ENCODE measurements at places on chromosomes 3 and 15.

GRCh38 chr3:171266740-171267073, 193.5 kb downstream of the TNIK start:
- no peak for DNase-seq

GRCh38 chr15:59339252-59339672, 33.4 kb downstream of the MYO1E start:
- DNase-seq = no peak

GRCh38 chr3:129645286-129645685, 38.8 kb upstream of the PLXND1 start:
- DNase-seq = no peak

DNA sequence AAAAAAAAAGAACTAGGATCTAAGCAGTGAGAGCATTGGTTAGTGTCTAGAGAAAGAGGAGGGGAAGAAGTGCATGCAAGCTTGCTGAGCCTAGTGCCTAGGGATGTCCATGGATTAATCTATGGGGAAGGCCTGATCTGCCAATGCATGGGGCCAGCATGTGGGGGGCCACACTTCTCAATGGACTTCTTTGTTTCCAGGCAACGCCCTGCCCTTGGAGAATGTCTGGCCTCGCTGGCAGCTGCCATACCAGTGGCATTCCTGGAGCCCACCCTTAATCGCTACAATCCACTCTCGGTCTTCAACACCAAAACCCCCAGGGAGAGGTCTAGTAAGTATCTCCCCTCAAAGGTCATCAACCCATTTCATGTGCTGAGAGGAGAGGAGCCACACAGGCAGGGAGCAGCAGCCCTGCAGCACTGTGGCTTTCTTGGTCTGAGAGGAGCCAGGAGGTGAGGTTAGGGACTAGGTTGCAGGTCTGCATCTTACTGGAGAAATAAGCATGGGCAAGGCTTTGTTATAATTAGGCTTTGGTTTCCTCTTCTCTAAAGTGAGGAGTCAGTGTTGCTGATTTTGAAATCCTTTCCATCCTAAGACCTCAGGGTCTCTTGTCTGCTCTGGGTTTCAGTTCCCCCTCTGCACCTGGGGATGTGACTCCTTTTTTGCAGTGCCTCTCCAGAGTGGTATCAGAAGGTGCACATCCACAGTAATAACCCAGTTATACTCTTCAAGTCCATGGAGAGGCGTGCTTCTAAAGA, 188.1 kb upstream of the CHRM5 start:
- DNase-seq = no peak

- DNase-seq = no peak
Observed at GRCh38 chr3:70519913-70520659, 207.6 kb upstream of the MDFIC2 start.

DNA sequence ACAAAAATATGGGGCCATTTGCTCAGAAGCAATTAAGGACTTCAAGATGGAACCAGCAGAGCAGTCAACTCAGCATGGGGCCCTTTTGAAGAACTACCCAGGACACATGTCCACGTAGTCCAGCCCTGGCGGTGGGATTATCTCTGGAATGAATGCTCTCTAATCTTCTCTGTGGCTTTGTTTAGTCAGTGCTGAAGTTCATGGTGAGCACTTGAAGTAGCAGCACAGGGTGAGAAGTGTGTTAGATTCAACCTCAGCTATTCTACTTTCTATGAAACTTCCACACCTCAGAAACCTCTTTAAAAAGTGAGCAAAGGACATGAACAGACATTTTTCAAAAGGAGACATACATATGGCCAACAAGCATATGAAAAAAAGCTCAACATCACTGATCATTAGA, 74.4 kb downstream of the THRB start:
- no peak for DNase-seq

DNA sequence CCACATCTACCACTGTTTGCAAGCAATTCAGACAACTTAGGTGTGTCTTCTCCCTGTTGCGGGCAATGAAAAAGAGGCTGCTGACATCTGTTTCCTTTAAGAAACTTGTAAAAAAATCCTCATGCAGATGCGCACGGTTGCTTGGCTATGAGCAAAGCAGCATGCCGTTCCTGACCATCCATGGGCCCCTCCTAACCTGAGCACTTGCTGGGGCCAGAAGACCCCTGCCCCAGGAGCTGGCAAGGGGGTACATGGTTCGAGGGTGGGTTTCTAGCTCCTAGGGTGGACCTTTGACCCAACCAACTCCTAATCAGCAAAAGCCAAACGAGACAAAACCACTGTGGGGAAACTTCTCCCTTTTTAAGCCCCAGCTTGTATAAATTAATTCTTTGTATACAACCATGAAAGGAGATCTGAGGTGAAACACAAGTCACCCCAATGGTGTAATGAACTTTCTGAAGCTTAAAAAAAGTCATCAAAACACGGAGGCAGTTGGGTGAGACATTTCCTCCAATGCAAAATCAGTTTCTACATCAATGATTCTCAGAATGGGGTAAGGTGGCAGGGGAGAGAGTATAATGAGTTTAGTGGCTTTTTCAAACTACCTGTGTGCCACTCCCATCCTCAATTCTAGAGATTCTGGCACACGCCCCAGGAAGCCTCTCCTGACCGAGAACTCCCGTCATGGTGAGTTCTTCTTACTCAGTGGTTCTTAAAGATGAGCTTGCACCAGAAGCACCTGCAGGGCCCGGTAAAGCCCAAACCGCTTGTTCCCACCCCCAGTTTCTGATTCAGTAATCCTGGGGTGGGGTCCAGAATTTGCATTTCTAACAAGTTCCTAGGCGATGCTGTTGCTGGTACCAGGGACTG, 44.1 kb downstream of the CPN2 start:
- DNase-seq = no peak

DNA sequence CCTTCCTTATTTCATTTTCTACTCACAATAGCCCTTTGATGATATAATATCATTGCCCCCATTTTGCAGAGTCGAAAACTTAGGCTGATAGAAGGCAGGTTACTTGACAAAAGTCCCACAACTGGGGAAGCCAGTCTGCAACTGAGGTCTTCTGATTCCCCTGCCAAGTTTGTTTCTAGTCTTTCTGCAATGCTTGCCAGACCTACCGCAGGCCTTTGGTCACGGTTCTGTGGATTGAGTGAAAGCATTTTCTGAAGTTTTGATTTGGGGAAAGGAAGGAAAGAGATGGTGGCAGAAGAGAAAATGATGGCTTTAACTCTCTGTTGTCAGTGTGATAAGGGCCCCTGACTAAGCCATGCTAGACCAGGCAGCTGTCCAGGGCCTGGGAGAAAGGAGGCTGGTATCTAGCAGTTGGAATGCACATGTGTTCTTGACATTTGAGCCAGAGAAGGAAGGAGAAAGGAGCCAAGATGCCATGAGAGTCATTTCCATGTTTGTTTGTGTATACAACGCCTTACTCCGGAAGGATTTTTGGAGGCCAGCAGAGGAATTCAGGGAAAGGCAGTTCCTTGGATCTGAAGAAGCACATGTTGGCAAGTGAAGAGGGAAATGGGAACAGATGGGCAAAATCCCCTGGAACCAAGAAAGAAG, 29.9 kb downstream of the FAH start:
- no peak for DNase-seq

DNA sequence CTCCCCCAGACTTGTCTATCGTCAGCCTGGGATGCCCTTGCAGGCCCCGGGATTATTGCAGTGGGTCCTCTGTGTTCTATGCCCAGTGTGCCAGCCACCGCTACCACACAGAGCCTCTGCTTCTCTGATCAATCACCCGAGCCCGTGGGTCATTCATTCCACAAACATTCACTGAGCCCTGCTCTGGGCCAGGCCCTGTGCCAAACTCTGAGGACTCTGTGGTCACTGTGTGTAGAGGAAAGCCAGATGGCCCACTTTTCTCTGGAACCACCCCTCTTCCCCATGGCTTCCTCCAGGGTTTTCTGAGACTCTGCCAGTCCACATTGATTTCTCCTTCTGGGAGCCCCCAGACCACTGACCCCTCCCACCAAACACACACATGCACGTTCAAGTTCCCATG, 55.5 kb downstream of the BSN start:
- no peak for DNase-seq
